A549 treated with GW870086 at 1 μM for 4 hours (cell line): ENCODE measurements at places on chromosomes 3 and 15. TPM values are rescaled to one million over a fixed set of nuclear protein-coding genes. Genes with fewer than 3 reads are reported as not detected.

The BUB1B gene
- total RNA-seq = 25.4 to 30.8 TPM (median 28.2 TPM) in 5 replicates

The FGF12 gene
- total RNA-seq = 0.46 to 0.71 TPM (median 0.65 TPM) in 5 replicates

The LRRIQ4 gene
- not detected in 5 replicates for total RNA-seq

The GOLGA8Q gene
- total RNA-seq = not detected in 5 replicates

The P2RY14 gene
- total RNA-seq = not detected in 5 replicates

The NR2C2 gene
- total RNA-seq = 10.0 to 18.1 TPM (median 16.7 TPM) in 5 replicates

The LRRC34 gene
- total RNA-seq = not detected in 5 replicates

The EPHA6 gene
- 0.06 to 0.13 TPM (median 0.11 TPM) in 3 of 5 replicates, not detected in the others for total RNA-seq

The HMCES gene
- total RNA-seq = 39.8 to 49.6 TPM (median 41.9 TPM) in 5 replicates

The SLC9A9 gene
- 0.22 to 0.42 TPM (median 0.36 TPM) in 3 of 5 replicates, not detected in the others for total RNA-seq
